Dermis blood vessel endothelial cell (primary cell): ENCODE measurements at places on chromosomes 1 and 21. TPM values are rescaled to one million over a fixed set of nuclear protein-coding genes. Genes with fewer than 3 reads are reported as not detected.

GRCh38 chr1:226865590-226865989 is 4.8 kb upstream of the PSEN2 start:
- no peak for DNase-seq

- DNase-seq, result no peak
Observed at GRCh38 chr1:53588053-53588779, 129.0 kb downstream of the DMRTB1 start.

GRCh38 chr1:171507435-171507834 is 22.1 kb downstream of the PRRC2C start:
- no peak for DNase-seq

GRCh38 chr1:246946366-246946765 is 14.6 kb upstream of the AHCTF1 start:
- no peak for DNase-seq

DNA sequence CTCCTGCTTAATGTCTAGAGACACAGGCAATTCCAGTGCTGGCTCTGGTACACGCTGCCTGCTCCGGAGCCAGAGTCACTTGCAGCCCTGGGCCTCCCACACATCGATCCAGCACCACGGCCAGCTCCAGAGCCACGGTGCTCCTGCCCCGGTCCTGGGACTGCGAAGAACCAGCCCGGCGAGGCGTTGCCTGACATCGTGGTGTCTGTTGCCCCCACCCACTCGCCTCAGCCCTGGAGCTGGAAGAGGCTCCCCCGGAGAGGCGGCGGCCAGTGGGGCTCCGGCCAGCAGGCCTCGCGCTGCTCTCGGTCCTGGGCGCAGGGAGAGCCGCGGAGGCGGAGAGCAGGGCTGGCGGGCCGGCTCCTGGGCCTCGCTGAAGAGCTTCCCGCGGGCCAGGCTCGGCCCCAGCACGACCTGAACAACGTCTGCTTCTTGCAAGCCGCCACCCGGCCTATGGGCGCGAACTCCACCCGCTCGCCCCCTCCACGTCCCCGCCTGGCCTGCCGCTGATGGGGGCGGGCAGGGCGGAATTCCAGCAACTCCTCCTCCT is 364.8 kb downstream of the CEP170 start:
- DNase-seq, result no peak

GRCh38 chr1:51636764-51637522 is 20.1 kb downstream of the OSBPL9 start:
- peak; percentile 61 for DNase-seq

DNA sequence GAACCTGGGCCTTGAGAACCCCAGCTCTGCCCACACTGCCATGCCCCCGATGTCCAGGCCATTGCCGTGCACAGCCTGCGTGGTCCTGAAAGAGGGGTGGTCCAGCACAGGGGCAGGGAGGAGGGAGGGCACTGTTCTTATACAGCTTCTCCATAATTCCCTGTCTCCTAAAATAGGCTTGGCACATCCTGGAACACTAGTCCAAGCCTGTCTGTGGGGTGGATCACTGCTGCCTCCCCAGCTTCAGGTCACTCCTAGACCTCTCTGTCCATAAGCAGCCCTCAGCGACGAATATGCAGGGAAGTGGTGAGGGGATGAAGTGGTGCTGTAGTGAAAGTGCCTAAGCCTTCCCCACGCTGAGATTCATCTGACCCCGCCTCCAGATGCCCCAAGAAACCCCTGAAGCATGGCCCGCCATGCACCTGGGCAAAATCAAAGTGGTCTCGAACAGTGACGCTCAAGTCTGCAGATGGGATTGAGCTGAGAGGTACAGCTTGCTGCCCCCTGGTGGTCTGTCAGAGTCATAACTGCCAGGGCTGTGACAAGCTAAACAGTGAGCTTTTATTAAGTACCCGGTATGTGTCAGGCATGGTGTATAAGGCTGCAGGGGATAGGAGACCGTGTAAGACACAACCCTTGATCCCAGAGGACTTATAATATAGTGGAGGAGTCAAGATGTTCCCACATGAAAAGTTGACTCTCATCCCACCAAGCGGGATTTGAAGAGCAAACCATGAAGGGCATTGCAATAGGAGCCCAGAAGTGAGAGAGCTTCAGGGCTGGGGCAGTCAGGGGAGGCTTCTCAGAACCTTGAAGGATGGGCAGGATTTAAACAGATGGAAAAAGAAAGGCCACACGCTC is 66.6 kb downstream of the FAM163A start:
- peak; percentile 89 for DNase-seq

GRCh38 chr1:26059906-26060305 is 7.5 kb downstream of the TRIM63 start:
- no peak for DNase-seq

DNA sequence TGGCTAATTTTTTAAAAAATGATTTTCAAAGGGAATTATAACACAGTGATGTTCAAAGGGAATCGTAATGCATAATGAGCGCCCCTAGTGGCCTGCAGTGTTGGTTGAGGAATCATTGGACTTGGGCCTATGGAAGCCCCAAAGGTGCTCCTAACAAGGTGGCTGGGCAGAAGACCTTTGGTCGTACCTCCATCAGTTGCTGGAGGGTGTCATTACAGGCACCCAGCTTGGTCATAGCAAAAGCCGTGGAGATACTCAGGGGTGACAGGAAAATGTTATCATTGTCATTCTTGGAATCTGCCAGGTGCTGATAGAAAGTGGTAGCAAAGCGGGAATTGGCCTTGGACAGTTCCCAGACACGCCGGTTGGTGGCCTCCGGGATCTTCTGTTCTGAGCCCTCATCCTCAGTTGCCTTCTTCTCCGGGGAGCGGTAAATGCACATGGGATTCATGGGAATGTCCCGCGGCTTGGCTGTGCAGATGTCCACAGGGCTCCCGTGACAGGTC is 2.7 kb downstream of the SERPINC1 start:
- DNase-seq, result peak; percentile 65

- no peak for DNase-seq
Observed at GRCh38 chr21:34105947-34106541, 32.7 kb downstream of the MRPS6 start.

DNA sequence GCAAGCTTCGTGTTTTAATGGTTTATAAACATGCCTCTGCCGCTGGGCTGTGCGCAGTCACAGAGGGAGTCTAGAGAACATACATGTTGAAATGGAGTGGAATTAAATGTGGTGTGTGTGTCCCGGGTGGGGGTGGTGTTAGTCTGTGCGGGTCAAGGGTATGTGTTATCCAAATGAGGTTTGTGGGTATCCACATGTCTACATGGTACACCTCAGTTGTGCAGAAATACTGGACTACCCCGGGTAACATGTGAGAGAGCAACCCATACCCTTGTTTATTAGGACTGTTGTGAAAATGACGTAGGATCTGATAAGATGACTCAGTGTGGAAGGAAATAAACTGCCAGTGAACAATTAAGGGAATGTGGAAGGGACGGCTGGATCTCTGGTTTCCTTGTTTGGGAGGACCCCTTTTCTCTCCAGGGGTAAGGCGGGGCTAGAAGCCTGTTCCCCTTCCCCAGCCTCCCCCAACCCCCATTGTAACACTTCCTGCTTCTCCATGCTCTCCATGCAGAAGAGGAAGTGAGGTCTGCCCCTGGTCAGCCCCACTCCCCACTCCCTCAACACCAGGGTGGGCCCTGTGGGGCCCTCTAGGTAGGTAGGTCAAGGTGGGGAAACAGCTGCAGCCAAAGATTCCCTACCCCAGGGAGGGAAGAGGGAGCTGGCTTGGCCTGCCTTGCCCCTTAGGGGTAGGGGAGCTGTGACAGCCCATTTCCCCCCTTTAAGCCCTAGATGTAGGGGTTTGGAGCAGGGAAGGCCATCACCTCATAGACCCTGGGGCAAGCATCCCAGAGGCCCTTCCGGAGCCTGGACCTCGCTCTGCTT is 690 bp downstream of the EPS8L3 start:
- DNase-seq, result peak; percentile 76

GRCh38 chr1:114903480-114903879 is 48.8 kb downstream of the SYCP1 start:
- DNase-seq, result no peak

DNA sequence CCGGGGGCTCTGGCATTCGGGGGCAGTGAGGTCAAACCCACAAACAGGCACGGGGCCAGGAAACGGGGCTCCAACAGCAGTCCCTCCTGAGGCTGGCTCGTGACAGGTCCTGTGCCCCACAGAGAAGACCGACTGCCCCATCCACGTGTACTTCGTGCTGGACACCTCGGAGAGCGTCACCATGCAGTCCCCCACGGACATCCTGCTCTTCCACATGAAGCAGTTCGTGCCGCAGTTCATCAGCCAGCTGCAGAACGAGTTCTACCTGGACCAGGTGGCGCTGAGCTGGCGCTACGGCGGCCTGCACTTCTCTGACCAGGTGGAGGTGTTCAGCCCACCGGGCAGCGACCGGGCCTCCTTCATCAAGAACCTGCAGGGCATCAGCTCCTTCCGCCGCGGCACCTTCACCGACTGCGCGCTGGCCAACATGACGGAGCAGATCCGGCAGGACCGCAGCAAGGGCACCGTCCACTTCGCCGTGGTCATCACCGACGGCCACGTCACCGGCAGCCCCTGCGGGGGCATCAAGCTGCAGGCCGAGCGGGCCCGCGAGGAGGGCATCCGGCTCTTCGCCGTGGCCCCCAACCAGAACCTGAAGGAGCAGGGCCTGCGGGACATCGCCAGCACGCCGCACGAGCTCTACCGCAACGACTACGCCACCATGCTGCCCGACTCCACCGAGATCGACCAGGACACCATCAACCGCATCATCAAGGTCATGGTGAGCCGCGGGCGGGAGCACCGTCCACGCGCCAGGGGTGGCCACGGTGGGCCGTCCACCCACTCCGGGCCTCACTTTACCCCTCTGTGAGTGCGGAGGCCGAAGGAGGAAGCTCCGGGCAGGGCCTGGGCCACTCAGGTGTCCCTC is 14.2 kb downstream of the COL6A2 start:
- DNase-seq, result no peak

DNA sequence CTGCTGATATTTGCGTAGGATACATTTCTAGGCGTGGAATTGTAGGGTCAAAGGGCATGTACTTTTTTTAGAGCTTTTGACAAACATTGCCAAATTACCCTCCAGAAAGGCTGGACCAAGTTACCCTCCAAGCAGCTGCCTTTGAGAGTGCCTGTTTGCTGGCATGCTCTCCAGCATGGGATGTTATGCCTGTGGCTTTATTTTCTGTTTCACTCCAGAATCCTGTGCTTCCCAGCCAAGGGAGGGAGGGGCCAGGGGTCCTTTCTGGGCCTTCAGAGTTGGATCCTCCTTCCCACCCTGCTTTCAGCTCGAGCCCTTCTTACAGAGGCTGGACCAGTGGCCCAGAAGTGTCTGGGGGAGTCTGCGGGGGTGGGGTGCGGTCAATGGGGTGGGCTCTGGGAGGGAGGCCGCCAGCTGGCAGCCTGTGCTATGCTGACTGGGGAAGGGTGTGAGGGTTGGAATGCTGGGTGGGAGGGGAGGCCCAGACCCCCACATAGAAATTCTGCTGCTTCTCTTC is 81.2 kb downstream of the EPHB2 start:
- no peak for DNase-seq

DNA sequence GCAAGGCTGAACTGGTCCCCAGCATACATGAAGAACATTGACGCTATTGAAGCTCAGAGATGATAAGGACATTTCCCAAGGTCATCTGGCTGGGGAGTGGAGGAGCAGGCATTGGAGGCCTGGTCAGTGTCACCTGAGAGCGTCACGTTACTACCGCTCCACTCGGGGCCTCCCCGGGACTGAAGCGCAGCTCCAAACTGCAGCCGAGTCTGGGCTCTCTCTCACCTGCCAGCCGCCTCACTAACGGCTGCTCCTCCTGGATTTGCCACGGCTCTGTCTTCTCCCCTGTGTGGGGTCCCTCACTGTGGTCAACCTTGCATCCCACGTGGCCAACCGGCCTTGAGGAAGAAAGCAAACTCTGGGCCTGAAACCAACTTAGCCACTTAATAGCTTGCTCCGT is 111.3 kb downstream of the ADSS2 start:
- DNase-seq, result no peak

GRCh38 chr21:38995731-38996130 is 187.5 kb downstream of the PSMG1 start:
- no peak for DNase-seq

DNA sequence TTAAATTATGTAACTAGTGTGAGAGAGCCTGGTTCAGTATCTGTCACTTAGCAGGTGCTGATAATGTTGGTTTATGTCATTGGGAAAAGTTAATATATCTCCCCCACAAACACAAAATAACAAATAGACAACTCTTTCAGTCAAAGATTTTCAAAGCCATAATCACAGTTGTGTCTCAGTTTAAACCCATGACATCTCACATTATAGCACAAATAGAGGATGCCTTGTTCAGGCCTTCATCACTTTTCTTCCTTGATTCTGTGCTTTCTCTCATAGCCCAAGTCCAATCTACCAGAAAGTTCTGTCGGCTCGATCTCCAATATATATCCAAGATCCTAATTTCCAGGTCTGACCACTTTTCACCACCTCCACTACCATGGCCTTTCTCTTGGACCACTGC is 6.2 kb upstream of the EPS15 start:
- no peak for DNase-seq

- DNase-seq, result no peak
Observed at GRCh38 chr21:43982489-43983078, 29.5 kb upstream of the TRAPPC10 start.

DNA sequence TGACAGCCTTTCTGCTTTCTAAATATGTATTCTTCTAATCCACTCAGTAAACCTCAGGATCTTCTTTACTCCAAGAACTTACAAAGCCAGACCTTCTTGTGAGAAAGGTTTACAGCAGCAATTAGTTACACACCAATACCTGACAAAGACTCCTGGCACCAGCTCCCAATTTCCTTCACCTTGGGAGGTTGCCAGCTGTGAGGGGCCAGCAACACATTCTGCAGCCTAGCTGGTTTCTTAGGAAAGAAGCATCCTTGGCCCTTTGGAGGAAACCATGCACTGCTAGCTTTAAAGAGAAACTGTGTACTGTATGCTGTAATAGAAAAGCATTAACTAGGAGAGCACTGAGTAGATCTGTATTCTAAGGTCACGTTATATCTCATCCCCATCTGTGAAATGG is 10.8 kb downstream of the FYB2 start:
- DNase-seq, result no peak

DNA sequence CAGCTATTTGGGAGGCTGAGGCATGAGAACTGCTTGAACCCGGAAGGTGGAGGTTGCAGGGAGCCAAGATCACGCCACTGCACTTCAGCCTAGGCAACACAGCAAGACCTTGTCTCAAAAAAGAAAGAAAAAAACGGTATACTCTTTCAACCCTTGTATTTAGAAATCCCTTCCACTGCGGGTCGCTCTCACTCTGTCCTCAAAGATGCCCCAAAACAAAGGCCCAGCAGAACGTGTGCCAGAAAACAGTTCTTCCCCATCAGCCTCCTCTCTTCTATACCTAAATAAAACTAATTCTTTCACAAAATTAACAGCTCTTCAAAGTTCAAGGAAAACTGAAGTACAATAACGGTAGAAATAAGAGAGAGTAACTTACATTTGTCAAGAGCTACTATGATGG is 13.2 kb downstream of the SETD4 start:
- DNase-seq, result no peak

CELA3A gene
- total RNA-seq, result not detected in 2 replicates

ATP1A2 gene
- total RNA-seq, result not detected in 2 replicates

LMX1A gene
- not detected in 2 replicates for total RNA-seq

SEMA4A gene
- 0.68 and 0.74 TPM in 2 replicates for total RNA-seq

RNU1-4 gene
- total RNA-seq, result under 0.01 TPM in 2 replicates

PGBD5 gene
- total RNA-seq, result 0.19 and 0.51 TPM in 2 replicates

AVPR1B gene
- total RNA-seq, result 0.05 TPM in 1 of 2 replicates, not detected in the other

ASPM gene
- total RNA-seq, result 12.3 and 80.6 TPM in 2 replicates

CD5L gene
- total RNA-seq, result not detected in 2 replicates

HES2 gene
- 9.9 and 14.1 TPM in 2 replicates for total RNA-seq

MAN1C1 gene
- 2.5 and 3.1 TPM in 2 replicates for total RNA-seq

AGT gene
- total RNA-seq, result under 0.01 TPM in 1 of 2 replicates, not detected in the other

RPTN gene
- not detected in 2 replicates for total RNA-seq
